Astrocyte of the cerebellum (primary cell): ENCODE measurements at places on chromosomes 7 and 10.

DNA sequence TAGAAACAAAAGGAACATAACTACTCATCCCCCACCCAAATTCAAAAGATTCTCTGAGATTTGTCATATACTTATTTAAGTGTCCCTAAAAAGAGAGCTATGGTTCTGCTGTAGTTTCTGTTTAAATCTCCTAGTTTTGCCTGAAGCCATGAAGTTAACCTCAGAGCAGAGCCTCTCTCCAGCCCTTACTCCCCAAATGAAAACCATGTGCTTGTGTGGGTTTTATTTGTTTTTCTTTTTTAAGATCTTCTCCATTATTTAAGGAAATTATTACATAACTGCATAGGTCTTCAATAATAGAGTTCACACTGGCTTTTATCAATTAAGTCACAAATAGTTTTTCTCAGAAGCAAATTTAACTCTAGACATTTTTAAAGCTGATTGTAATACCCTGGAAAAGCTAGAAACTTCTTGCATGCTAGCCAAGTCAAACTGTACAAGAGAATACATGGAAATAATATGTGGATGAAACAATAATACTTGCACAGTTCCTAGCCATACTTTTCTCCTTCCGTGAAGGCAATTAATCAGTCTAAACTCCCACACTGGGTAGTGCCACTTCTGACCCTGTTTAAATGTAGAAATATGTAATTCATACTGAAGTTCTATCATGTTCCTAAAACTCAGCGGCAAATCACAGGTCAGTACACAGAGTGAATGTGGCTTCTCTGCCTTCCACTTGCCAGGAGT lies 579.7 kb downstream of the SUGCT start:
- no peak for DNase-seq

GRCh38 chr10:44294726-44295412 lies 90.0 kb downstream of the CXCL12 start:
- DNase-seq, result no peak

DNA sequence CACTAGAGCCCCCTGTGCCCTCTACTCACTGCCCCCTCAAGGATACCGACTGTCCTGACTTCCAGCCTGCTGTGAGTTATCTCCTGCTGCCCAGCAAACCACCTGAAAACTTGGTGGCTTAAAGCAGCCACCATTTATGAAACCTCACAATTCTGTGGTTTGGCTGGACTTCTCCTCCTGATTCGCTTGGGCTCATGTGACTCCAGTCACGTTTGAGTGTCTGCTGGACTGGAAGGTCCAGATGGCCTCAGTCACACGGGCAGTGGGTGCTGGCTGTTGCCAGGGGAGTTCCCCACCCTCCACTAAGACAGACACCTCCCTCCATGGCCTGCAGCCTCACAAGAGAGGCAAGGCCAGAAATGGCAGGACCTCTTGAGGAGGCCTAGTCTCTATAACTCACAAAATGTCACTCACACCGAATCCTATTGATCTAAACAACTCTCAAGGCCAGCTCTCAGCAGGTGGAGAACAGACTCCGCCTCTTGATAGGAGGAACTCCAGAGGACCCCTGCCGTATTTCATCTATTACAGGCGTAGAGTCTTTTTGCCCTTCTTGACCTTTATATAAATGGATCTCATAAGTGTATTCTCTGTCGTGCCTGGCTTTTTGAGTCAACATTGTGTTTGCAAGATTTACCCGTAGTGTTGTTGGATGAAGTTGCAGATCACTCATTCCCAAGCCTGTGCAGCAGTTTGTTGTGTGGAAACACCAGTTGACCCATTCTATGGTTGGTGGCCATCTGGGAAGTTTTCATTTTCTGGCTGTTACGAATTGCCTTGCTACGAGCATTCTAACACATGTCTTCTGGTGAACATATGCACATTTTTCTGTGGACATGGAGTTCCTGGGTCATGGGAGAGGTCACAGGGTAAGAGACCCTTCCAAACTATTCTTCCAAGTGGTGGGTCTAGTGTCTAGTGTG lies 48.3 kb downstream of the ZMIZ1 start:
- no peak for DNase-seq

GRCh38 chr10:86258499-86258898 lies 108.1 kb downstream of the GRID1 start:
- DNase-seq, result no peak

- no peak for DNase-seq
Measured at GRCh38 chr7:129047761-129048160, 7.2 kb downstream of the TNPO3 start.

DNA sequence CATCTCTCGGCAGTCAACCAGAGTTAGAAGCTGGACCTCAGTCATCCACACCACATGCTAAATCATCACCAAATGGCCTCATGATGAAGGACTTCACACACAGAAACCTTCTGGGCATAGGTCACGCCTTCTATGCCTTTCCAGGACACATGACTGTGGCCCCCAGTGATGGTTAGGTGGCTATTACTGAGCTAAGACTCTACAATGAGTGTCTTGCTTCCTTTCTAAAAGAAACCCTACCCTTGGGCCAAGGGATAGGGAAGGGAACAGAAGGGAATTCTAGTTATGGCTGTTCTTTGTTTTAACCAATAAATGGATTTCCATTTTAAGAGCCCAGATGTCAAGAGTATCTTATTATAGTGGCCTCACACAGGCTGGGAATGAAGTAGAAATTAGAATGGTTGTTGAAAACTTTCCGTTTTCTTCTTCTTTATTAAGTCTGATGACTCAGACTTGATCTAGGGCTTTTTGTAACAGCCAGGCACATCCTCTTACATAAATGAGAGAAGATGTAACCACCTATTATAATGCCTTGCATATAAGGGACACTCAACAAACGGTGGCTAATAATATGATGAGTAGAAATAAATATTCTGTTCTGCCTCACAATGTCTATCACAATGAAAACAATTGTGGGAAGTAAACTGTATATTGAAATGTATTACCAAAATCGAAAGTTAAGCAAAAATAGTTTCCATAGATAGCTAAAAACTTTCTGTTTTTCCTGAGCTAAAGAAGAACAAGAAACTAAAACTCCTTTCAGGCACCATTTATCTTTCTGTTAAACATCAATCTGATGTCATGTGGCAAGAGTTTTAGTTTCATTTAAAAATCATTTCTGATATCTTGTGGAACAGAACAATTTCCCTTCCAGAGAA lies 62.5 kb upstream of the TOMM7 start:
- DNase-seq, result no peak

DNA sequence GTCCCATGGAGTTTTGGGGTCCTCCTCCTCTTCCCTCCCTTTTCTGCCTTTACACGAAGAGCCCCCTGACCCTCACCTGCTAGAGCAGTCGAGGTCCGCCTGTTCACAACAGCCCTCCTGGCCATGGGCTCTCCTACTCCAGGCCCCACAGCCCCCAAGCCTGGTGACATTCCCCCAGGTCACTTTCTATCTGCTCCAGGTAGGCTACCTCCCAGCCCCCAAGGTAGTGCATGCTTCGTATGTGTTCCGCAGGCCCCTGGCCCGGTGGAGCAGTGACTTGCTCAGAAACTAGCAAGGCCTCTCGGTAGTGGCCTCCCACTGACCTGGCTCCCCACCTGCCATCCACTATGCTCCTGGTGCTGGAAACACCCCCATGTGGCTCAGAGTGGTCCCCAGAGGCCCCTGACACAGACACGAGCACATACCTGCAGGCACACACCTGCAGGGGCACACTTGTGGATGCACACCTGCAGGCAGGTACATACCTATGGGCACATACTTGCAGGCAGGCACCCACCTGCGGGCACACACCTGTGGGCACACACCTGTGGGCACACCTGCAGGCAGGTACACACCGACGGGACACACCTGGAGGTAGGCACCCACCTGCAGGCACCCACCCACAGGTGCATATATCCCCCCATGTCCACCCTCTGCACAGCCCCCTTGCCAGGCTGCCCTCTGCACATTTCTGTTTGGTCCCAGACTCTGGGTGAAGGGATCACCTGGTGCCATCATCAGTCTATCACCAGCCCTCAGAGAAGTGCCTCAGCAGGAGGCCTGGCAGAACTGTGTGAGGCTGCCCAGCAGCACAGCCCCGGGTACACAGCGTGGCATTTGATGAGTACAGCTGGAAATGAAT lies 322.5 kb downstream of the PTPRN2 start:
- DNase-seq, result no peak

DNA sequence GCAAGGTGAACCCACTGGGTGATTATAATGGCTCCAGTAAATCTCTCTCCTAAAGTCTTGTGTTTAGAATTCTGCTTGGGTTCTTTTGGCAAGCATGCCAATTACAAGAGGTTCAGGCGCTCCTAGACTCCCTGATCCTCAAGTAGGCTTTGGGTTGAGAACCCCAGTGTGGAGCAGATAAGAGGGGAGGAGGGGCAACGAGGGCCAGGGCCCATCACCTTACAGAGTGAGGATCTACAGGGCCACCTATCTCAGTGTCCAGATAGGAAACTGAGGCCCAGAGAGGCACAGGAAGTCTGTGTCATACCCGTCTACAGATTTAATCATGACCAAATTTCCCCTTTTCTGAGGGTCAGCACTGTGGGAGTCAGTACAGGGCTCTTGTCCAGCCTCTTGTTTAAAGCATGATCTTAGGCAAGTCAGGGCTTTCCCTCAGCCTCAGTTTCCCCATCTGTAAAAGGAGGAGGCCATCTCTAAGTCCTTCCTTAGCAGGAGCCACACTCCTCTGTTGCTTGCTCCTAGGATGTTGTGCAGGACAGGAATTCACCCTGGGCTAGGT lies 4.4 kb downstream of the TACR2 start:
- DNase-seq, result no peak

DNA sequence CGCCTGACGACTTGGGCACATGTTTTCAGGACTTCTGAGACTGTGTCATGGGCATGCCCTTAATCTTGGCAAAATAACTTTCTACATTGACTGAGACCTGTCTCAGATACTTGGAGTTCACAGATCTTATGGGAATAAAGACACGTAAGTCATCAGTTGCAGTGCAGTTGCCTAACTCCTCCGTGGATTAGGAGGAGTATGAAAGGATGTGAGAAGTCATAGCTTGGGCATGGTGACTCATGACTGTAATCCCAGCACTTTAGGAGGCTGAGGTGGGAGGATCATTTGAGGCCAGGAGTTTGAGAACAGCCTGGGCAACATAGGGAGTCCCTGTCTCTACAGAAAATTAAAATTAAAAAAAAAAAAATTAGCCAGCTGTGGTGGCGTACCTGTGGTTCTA lies 49.6 kb downstream of the EXOC6 start:
- DNase-seq, result no peak

DNA sequence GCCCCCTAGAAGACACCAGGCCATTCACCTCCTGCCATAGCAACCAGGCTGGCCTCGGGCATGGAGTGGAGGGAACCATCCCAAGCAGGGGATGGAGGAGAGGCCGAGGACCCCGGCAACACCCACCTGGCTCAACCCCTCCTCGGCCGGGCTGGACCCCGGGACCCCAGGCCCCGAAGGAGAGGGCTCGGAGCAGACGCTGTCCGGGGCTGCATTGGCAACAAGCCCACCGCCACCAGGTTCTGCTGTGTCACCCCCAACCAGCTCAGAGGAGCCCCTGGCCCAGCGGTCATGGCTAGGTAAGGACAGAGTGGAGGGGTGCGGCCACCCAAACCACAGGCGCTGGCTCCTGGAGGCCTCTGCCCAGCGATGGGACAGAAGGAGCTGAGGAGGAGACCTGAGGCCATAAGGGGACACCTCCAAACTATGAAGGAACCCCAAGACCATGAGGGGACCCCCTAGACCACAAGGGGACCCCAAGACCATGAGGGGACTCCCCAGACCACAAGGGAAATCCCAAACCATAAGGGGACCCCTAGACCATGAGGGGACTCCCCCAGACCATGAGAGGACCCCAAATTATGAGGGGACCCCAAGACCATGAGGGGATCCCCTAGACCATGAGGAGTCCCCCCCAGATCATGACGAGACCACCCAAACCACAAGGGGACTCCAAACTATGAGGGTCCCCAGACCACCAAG lies 74.7 kb upstream of the PDGFA start:
- no peak for DNase-seq

DNA sequence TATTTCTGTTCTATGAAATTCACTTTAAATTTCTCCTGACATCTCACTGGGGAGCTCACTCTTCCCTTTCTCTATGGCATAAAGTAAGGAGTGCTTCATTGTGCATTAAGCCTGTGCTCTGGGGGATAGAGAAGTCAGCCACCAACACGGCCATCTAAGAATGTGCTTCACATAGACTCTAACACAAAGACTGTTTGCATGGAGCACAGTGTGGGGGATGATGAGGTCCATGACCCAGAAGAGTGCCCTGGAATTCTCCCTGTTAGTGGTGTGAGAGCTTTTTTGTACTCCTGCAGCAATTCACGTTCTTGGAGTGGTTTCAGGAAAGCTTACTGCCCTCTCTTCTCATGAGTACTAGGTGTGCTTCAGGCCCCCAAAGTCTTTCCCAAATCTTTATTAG lies 43.9 kb upstream of the PDZD8 start:
- no peak for DNase-seq

DNA sequence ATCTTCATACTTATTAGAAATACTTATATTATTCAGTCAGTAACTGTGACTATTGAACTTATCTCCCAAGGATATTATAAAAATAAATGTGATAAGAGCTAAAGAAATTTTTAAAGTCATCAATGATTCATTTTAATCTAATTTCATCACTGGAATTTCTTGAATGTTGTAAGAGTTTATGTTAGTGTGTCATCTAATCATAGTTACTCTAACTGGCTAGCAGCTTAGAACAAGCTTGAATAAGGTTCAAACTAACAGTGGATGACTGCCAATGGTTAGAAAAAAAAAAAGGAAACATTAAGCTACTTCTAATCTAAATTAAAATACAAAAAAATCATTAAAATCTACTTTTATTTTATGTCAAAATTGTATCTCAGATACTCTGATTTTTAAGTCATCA lies 1066.3 kb downstream of the CNTNAP2 start:
- DNase-seq, result no peak

DNA sequence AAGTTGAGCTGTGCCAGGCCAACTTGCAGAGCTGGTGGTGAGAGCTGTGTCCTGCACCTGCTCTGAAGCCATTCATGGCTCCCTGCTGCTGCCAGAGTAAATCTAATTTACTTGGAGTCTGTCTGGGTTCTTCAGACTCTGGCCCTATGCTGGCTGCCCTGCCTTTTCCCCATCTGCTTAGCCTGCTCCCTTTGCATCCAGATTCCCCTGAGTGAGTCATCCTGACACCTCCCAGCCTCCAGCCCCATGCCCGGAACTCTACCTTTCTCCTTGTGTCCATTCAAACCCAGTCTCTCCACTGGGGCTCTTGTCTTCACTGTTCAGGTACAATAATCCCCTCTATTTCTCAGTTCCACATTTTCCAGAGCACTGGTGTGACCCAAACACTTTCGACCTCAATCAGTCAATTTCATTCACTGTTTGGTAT lies 434.4 kb upstream of the ZMIZ1 start:
- no peak for DNase-seq

GRCh38 chr7:79506481-79506880 lies 53.0 kb upstream of the MAGI2 start:
- DNase-seq, result no peak

GRCh38 chr7:20744954-20745446 lies 41.7 kb downstream of the SP8 start:
- peak; percentile 60 for DNase-seq
